Stimulated activated CD4-positive, alpha-beta T cell treated with anti-CD3 and anti-CD28 coated beads, Interleukin-1b, Interleukin-23, amount 100 ng/mL, for 1 hour (primary cell): ENCODE measurements at places on chromosomes 1 and 21.

- DNase-seq = no peak
Observed at GRCh38 chr1:108569097-108569728, 9.3 kb downstream of the EEIG2 start.

DNA sequence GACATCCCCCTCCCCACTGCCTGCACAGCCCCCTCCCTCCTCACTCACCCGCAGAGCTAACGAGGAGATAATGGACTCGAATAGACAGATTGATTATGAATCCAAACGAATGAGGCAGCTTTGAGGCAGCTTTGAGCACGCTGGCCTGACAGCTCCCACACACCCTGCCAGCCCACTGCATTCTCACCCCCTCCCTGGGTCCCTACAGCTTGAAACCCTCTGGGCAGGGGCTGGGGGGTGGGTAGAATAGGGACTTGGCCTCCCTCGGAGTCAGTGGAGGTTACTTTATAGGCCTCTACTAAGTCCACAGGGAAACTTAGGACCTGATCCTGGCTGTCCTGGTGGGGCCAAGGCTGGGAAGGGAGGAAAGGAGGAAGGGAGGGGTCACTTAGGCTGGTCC lies 1.9 kb downstream of the NTRK1 start:
- no peak for DNase-seq

GRCh38 chr1:239929317-239929716 lies 162.4 kb upstream of the FMN2 start:
- no peak for DNase-seq

GRCh38 chr1:36948147-36948546 lies 86.2 kb downstream of the GRIK3 start:
- no peak for DNase-seq

GRCh38 chr1:47302472-47302871 lies 11.5 kb downstream of the STIL start:
- no peak for DNase-seq

- DNase-seq = no peak
Observed at GRCh38 chr1:32454726-32455125, 10.1 kb upstream of the ZBTB8B start.

DNA sequence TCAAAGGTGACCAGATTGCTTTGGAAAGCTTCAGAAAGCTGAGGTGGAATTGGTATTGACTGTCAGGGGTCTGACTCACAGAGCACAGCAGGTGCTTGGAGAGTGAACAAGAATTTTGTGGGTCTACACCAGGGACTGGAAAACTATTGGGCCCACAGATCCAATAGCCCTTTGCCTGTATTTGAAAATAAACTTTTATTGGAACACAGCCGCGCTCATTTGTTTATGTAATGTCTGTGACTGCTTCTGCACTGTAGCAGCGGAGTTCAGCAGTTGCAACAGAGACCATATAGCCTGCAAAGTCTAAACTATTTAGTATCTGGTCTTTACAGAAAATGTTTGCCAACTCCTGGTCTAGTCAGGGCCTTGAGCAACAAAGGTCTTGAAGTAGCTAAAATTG lies 315.6 kb downstream of the NFIA start:
- DNase-seq = no peak

DNA sequence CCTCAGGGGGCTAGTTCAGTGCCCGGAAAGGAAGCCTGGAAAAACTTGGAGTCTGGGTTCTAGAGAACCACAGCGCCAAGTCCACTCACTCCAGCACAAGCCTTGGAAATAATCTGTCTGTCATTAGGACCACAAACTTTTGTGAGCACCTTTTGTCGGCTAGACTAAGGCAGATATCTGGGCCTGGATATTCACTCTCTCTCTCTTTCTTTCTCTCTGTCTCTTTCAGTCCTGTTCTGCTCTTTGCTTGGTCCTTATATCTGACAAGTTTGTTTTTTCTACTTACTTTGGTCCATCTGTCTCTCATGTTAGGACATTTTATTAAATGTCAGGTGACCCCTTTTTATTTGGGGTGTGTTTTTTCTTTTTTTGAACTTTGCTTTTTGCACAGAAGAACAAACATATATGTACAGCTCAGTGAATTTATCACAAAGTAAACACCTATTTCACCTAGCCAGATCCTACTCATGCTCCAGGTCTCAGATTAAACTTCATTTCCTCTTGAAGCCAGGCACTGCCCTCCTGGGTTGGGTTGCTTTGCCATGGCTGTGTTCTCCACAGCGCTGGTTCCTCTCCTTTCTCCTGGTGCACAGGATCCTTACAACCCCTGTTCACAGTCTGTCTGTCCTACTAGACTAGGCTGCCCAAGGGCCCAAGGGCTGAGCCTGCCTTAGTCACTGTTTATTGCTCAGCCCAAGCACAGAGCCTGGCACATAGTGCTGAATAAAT lies 40.8 kb downstream of the TCEANC2 start:
- no peak for DNase-seq

DNA sequence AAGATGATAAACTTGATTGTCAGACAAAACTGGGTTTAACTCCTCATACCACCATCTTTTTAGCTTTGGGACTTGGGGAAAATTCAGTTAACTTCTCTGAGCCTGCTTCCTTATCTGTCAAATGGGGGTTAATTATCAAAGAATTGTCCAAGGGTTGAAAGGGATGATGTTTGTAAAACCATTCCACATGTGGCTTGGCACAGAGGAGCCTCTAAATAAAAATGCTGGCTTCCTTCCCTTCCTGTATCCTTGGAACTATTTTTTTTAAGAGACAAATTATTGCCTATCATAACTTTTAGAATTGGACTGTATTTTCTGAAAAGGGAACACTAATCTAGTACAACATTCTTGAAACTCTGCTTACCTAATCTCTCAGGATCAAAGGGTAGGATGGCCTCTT lies 143.4 kb upstream of the USP24 start:
- no peak for DNase-seq

DNA sequence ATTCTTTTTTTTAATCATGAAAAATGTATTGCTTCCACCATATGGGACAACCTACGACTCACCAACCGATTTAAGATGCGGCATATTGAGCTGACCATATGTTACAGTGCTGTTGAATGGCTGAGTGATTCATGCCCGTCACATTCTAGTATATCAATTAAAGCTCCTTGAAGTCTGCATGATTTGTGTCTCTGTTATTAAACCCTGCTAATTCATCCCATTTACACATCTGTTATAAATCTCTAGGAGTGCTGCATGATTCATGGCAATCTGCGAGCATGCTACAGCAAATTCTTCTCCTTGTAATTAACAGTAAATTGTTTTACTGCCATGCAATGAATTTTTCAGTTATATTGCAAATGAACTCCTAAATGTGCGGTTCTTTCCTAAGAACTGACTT lies 239.8 kb downstream of the USH2A start:
- no peak for DNase-seq

DNA sequence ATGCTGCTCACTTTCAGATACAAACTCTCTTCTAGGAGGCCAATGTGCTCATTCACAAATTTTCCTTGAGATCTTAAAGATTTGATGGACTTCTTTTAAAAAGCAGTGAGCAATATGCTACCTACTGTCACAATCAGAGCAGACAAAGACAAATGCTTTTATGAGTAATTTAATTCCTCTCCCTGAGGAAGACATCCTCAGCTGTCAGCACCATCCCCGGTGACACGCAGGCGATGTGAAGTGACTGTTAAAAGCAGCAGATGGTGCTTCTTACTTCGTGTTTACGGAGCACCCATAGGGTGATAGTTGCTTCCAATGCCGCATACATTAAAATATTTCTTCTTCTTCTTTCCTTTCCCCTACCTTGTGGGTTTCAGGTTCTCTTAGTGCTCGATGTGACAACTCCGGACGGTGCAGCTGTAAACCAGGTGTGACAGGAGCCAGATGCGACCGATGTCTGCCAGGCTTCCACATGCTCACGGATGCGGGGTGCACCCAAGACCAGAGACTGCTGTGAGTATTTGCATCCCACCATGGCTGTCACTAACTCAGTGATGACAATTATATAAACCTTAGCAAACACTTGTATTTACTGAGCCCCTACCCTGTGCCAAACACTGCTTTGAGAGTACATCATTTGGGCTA lies 29.1 kb downstream of the LAMC2 start:
- no peak for DNase-seq

GRCh38 chr1:172429331-172430127 lies 9.0 kb downstream of the C1orf105 start:
- DNase-seq = no peak

GRCh38 chr1:32201011-32201855 lies 838 bp downstream of the CCDC28B start:
- DNase-seq = no peak

GRCh38 chr1:172917972-172918371 lies 132.8 kb downstream of the TNFSF18 start:
- DNase-seq = no peak

DNA sequence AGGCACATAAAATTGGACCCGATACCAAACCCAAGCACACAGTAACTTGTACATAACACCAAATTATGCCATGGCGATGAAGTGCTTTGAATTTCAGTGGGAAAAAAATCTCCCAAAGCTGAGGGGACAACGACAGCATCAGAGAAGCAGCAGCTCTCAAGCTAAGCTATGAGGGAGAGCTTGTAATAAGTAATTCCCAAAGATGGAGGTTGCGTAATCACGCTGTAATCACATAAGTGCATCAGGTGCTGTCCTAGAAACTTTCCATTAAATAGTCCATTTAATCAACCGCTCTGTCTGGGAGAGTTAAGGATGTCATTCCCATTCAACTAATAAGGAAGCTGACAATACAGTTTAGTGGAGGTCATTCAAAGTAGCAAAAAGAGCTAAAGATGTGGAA lies 37.6 kb upstream of the KRTAP19-8 start:
- no peak for DNase-seq
